ENCODE measurements at places on chromosomes 7 and 10.
A peak's percentile ranks its signal among the peaks of the same experiment; 100 is the strongest.

DNA sequence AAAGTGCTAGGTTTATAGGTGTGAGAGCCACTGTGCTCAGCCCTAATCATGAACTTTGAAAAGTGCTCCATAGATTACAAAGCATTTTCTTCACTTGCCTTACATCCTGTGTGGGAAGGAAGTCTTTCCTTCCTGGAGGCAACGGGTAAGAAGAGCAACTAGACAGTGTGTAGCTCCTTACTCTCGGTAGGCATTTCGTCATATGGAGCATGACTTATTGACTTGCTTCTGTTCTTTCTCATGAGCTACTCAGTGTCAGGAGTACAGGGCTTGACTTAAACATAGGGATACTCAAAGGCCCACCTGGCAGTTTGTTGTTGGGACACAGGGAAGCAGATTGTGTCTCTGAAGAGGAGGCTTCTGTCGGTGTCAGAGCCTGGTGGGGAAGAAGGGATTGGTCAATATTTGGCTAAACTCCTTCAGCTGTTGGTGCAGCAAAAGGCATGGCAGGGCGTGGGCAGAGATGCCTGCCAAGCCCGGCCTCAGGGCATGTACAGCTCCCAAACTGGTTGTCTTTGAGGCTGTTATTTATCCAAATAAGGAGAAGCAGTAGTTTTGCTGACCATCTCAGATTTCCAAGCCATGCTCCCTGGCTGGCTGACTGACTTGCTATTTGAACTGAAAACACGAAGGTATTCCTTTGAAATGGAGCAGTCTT is 248.9 kb downstream of the KIAA1217 start:
- DNase-seq = no peak

- DNase-seq = no peak
Observed at GRCh38 chr7:105924945-105925344, 38.1 kb upstream of the CDHR3 start.

- no peak for DNase-seq
Observed at GRCh38 chr7:119943942-119944600, 328.9 kb upstream of the KCND2 start.

- no peak for DNase-seq
Observed at GRCh38 chr7:57205000-57205399, 72.8 kb upstream of the ZNF479 start.

DNA sequence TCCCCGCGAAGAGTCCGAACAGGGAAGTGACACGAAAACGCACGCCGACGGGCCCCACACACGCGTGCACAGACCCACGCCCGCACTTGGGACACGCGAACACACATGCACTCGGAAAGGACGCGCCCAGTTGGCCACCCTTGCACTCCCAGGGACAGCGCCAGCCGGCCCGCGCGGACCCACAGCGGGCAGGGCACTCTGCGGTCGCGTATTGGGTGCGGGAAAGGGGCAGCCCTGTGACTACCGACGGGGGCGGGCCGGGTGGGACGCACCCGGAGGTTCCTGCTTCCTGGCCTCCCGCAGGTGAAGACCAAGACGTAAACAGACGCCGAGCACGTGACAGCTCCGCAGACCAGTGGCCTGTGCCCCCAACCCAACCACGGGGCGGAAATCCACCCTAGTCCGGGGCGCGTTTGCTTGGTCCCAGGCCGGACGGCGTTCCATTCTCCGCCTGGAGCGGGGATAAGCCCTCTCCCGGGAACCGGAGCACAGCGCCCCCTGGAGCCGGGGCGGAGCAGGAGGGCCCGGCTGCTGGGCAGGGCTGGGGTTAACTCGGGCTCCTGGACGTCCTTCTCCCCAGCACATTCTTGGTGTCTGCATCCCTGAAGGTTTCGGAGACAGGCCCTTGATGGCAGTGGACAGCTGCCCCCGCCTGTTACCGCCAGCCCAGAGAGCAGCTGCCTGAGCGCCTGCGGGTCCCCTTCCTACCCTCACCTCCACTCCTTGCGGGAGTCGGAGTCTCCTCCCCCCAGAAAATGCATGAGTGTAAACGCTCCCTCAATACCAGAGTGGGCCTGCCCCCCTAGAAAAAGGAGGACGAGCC is 2.0 kb upstream of the LZTS2 start:
- DNase-seq = peak; percentile 53

- DNase-seq = no peak
Observed at GRCh38 chr7:140176122-140176701, 571 bp downstream of the KDM7A start.

- DNase-seq = no peak
Observed at GRCh38 chr7:130195396-130195795, 9.8 kb downstream of the TMEM209 start.

DNA sequence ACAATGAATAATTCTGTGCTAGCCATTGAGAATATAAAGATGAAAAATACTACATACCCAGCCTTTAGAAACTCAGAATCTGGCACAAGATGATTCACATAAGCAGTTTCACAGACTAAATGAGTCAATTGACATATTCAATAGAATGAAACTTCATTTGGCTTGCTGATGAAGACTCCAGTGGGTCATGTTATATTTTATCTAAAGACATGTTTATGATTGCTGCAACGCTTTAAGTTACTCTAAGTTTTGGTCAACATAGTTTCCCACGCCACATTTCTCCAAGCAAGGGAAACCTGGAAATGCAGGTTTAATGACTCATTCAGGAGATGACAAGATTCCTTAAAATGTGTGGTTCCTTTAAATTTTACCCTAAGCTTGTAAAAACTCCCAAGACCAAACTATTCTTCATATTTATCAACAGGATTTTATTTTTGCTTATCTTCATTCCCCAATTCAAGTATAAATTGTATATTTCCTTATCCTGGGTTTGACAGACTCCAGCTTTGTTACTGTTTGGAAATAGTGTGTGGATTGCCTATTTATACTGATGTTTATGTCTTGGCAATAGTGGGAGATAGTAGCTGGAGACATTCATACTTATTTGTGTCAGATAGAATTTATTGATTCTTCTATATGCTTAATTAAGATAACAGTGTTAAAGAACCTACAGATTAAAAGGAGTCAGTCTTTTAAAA is 6.6 kb downstream of the SEMA3A start:
- DNase-seq = no peak

DNA sequence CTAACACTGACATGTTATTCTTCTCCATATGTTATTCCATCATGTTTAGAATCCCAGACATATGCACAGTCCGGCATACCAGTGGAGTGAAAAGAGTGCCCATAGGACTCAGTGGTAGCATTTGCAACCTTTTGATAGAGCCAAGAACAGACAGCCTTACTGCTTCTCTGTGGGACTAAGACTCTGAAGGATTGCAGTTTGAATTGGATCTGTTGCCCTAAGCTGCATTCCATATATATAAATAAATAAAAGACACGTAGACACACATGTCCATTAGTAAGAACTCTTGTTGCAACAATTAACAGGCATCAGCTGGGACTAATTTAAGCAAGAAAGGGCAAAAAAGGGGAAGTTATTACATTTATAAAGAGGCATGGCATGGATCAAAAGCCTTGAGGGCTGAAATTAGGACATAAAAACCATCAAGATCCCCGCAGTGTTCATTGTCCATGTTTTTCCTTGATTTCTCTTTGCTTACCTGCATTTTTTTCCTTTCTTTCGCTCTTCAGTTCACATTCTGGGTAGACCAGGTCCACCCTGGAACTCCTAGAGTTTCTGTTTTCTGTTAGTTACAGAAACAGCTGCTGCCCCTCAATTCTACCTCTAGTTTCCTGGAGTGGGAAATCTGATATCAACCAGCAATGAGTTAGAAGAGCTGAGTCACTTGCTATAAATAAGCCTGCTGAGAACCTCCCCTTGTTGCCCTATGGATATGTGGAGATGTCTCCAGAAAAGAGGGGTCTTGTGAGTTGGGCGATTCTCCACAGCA is 132.4 kb downstream of the SORCS1 start:
- DNase-seq = no peak

DNA sequence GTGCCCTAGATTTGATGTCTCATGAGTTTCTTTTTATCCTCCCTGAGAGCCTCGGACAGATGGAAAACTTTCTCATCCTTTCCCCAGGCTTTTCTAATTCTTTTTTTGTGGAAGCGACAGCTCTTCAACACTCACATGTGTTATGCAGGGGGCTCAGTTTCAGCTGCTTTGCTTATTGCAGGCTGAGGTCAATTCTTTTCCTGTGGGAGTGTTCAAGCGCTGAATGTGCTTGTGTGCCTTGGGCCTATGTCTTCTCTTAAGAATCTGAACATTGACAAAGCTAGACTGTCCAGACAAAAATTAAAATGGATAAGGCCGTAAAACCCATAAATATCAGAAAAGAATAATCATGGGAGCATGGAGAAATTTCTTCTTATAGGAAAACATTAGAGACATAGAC is 125.2 kb upstream of the STEAP4 start:
- DNase-seq = no peak

- DNase-seq = no peak
Observed at GRCh38 chr7:99385564-99385963, 11.0 kb downstream of the ARPC1B start.

DNA sequence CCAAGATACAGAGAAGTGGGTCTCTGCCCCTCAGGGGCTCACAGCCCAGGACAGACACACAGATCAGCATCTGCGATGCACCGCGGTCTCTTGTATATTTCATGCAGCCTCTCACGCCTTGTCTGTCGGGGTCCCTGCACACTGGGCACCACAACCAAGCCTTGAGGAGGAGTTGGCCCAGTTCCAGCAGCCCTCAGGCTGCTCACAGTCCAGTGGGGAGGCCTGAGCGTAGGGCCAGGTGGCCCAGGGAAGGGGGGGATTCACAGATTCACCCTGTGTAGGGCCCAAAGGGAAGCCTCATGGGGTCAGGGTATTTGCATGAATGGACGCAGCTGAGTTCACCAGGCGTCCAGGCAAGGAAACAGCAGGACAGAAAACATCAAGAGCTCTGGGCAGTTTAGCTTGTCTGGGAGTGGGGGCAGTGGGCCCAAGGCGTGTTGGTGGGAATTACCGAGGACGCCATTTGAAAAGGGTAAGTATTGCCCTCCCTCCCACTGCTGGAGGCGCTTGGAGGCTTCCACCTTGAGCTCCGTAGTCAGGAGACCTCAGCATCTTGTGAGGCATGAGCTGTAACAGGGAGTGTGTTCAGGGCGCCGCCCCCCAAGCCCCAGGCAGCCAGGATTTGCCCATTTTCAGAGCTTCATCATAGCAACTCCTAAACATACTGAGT is 129.1 kb upstream of the CHST15 start:
- DNase-seq = no peak

DNA sequence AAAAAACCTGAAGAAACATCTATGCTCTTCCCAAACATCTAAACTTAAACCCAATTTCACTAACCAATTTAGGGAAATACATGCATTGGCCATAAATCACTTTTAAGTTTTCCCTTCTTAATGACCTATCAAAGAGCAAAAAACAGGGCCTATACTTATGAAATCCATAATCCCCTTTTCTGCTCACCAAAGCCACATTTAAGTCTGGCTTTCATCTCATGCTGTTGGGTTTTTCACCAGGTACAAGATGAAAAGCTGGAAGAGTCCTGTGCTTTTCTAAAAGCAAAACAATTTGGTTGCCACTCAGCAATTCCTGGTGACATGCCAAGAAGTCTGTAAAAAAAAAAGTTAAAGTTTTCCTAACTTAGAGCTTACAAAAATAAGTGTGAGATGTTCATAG is 92.6 kb downstream of the HPSE2 start:
- no peak for DNase-seq

GRCh38 chr10:11678074-11678793 is 63.9 kb upstream of the ECHDC3 start:
- no peak for DNase-seq

DNA sequence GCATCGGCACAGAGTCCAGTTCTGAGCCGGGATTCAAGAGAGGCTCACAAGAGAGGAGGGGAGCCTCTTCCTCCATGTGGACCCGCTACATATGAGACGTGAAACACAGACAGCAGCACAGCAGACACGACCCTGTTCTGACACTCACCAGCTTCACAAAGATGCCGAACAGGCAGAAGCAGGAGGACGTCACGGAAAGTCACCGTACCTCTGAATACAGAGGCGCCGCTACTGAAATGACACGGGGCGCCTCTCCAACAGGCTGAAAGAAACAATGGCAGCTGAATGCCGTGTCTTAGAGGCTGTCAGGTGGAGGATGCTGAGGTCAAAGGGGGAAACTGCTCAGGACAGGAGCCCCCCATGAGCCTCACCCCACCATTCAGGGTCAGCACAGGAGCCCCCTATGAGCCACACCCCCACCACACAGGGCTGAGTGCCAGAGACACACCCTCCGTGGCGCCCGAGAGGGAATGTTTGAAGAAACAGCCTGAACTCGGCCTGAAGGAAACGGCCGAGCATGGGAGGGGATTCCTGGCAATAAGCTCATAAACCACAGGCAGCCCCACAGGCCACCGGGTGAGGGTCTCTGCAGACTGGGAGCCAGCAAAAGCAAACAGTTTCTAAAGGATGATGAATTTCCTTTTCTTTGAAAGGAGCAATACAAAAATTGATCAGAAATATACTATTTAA is 510.3 kb downstream of the PTPRN2 start:
- DNase-seq = peak; percentile 59

DNA sequence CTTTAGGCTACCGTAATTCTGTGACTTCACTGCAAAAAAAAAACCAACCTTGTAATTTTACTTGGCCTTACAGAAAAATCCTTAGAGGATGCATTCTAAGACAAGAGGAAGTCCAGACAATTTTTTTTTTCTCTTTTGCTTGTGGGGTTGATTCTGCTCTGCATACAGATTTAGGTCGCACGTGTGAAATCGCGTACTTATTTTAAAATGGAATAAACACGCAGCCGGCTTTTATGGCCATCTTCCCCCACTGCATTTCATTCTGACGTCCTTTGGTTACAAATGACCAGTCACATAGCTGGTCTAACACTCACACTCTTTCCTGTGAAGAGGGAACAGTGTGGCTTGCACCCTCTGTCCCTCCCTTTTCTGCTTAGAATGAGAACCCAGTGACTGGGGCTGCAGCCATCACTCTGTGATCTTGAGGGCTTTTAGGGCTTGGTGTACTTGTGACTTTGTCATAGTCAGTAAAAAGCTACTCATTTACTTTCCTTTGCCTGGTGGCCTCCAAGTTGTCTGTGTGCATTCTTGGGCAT is 63.6 kb upstream of the CARD11 start:
- DNase-seq = no peak

GRCh38 chr10:87866412-87866974 is 3.1 kb downstream of the PTEN start:
- no peak for DNase-seq

DNA sequence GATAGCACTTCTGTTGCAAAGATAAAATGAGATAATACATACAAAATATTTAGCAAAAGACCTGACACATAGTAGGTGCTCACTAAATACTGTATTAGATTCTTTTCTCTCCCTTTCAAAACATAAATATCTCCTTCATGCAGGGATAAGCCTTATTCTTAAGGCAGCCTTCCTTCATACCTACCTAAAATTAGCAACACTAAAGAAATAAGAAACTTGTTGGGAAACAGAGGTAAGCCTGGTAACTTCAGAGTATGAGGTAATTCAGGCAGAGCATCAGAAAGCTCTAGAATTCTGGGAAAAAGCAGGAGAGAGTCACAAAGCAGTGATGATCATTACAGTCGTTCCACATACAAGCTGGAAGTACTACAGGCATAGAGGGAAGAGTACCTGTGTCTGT is 15.2 kb downstream of the HIBADH start:
- no peak for DNase-seq

DNA sequence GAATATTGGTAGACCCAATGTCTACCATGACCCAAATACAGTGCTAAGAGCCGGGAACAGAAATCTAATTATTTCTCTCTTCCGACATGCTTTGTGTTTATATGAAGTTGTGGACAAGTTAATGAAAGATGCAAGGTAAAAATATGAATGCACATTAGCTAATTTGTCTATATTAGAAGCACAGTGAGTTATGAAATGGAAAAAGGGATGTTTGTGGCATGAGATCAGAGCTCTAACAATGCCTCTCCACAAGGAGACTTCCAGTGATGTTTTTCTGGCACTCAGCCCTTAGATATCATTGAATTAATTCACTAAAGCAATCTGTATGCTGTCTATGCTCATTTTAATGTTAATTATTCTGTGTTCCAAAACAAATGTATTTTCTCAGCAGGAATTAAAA is 897.2 kb downstream of the CNTNAP2 start:
- DNase-seq = no peak
